Brain microvascular endothelial cell (primary cell): ENCODE measurements at places on chromosomes 13 and 19.

- DNase-seq: peak; percentile 48
These were observed 5.1 kb upstream of the SPACA6 start for GRCh38 chr19:51687791-51688670.

GRCh38 chr19:4635754-4636116 lies 3.6 kb upstream of the TNFAIP8L1 start:
- DNase-seq: no peak

- DNase-seq: no peak
These were observed 4.4 kb upstream of the ONECUT3 start for GRCh38 chr19:1748873-1749341.

- DNase-seq: peak; percentile 90
These were observed 539 bp upstream of the ZNF667 start for GRCh38 chr19:56477429-56478338.

- DNase-seq: no peak
These were observed 13.2 kb downstream of the JAK3 start for GRCh38 chr19:17834350-17835181.

GRCh38 chr13:42486711-42487198 lies 87.2 kb upstream of the TNFSF11 start:
- peak; percentile 92 for DNase-seq
